Smooth muscle cell of the brain vasculature (primary cell): ENCODE measurements at places on chromosomes 13 and 19.

DNA sequence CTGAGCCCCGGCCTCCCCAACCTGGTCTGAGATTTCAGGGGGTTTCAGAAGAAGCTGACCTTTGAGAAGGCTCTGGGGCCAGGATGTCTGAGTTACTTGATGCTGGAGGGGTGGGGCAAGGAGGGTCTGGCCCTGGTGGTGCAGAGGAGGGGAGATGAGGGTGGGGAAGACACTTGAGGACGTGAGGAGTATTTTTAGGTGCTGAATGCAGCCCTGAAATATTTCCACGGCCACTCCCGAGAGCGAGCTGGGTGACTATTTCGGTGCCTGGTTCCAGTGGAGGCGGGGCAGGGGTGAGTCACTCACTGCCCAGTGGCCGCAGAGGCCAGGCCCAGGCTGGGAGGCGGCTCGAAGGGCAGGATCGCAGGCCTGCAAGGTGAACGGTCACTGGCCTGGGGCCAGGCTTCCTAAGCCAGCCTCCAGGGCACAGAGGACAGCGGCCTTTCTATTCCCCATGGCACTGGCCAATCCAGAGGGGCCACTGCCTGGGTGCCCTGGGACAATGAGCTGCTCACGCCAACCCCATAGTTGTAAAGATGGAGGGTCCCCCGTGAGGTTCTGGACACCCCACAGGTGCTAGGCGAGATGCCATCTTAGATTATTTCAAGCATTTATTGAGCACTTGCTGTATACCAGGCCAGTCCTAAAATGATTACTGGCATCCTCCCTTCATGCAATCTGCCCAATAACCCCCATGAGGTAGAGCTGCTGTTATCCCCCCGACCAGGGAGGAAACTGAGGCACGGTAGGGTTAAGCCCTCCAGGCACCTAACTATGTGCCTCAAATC lies 19.7 kb upstream of the JUND start:
- no peak for DNase-seq

GRCh38 chr13:33256148-33256840 lies 29.3 kb downstream of the STARD13 start:
- no peak for DNase-seq

- DNase-seq, result no peak
These were observed 1.0 kb upstream of the ZNF529 start for GRCh38 chr19:36573895-36574720.

DNA sequence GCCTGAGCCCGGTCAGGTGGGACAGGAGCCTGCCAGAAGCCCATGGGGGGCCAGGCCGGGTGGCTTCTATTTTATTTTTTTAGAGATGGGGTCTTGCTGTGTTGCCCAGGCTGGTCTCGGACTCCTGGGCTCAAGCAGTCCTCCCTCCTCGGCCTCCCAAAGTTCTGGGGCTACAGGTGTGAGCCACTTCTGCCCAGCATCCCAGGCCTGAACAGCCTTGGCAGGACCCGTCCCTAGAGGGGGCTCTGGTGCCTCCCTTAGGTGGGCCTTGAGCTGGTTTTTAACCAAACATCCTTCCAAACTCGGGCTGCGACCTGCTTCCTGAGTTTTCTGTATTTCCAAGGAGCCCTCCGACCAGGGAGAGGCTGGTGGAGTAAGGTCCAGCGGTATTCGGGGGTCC lies 10.5 kb downstream of the COMP start:
- DNase-seq, result no peak

- no peak for DNase-seq
These were observed 22.1 kb upstream of the WDFY2 start for GRCh38 chr13:51562011-51562671.
